ENCODE measurements at places on chromosomes 7 and 10.

- DNase-seq, result no peak
Observed at GRCh38 chr10:71187600-71187999, 24.8 kb upstream of the UNC5B start.

GRCh38 chr10:10222304-10222841, 795.3 kb upstream of the CELF2 start:
- peak; percentile 88 for DNase-seq

GRCh38 chr10:13891128-13892000, 304.6 kb downstream of the PRPF18 start:
- no peak for DNase-seq

DNA sequence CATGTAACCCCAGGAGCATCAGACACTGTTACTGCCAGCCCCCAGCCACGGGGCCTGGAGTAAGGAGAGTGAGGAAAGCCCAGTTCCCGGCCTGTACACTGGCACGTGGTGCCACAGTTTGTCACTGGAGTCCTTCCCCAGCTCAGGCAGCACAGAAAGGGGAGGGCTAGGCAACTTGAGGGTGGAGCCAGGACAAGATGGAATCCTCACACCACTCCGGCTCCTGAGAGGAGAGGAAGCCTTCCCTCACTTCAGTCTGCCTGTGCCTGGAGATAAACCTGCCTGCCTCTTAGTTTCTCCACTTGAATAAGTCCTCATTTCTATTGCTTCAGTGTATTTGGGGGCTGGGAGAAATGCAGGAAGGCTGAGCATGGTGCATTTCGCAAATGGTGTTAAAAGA, 176.0 kb downstream of the KIAA1217 start:
- DNase-seq, result no peak

GRCh38 chr7:95642173-95642572, 45.9 kb upstream of the PDK4 start:
- no peak for DNase-seq

DNA sequence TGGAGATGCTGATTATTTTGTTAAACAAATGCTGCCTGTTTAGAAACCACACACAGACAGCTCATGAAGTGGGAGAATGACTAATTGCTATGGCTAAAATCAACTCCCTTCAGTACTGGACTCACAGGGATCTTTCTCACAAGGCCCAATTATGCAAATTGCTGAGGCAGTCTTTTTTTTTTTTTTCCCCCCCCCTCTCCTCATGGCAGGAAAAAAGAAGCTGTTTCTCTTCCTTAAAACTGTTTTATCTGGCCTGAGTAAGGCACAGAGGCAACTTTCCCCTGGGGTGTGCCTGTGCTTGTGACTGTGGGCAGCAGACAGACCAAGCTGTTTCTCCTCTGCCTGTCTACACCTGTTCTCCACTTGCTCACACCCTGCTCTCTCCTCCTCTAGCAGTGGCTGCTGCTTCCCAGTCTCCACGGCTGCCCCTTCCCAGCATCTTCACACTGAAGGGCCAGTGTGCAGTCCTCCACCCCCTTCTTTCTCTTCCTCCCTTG, 65.4 kb upstream of the STEAP1B start:
- DNase-seq, result peak; percentile 67

GRCh38 chr7:51011710-51012350, 229.1 kb upstream of the GRB10 start:
- no peak for DNase-seq

DNA sequence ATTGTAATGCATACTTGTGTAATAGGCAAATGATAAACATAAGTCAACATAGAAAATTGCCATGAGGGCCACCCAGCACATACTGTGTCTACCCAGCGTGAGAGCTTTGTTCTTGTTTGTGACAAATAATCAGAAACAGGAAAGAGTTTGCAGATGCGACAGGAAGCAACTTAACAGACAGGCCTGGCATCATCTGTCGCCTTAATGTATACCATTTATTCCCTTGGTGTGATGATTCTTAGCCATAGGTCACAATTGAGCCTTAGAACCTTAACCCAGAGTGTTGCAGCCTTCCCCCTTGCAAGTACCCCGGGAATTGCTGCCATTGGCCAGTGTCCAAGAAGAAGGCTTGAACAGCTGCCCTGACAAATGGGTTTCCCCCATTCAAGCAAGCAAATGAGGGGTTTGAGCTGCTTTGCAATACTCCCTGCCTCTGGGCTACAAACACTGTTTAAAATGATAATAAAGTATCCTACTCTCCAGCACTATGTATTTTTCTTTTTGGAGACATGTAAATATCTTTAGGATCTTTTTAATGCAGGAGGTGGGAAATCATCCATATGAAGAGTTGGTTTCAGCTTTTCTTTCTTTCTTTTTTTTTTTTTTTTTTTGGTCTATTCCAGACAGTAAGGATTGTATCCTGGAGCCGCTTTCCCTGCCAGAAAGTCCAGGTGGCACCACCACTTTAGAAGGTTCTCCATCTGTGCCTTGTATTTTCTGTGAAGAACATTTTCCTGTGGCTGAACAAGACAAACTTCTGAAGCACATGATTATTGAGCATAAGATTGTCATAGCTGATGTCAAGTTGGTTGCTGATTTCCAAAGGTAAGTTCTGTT, 80.0 kb downstream of the ZNF277 start:
- peak; percentile 13 for DNase-seq

DNA sequence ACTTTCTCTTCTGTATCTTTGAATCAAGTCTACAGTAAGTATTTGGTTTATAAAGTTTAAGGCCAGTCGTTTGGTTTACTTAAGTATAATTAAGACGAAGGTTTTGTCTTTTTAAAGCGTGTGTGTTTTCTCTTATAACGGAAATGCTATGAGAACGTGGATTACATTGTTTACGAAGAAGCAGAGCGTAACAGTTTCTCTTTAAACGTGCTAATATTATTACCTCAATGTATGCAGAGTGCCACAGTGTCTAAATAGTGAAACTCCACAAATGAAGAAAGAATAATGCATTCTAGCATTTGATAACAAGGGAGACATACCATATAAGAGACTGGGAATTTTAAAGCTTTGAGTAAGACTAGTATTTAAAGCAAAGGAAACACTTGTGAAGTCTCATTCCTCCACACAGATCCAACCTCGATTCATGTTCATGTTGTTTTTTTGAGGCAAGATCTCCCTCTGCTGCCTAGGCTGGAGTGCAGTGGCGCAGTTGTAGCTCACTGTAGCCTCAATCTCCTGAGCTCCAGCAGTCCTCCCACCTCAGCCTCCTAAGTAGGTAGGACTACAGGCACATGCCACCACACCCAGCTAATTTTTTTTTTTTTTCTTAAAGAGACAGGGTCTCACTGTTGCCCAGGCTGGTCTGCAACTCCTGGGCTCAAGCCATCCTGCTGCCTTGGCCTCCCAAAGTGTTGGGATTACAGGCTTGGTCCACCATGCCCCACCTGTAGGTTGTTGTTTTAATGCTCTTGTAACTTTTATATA, 75.1 kb downstream of the ANKRD61 start:
- peak; percentile 34 for DNase-seq

- DNase-seq, result peak; percentile 51
Observed at GRCh38 chr7:82841828-82842227, 320.9 kb downstream of the PCLO start.

GRCh38 chr10:97069576-97070362, 116.0 kb downstream of the SLIT1 start:
- DNase-seq, result no peak

DNA sequence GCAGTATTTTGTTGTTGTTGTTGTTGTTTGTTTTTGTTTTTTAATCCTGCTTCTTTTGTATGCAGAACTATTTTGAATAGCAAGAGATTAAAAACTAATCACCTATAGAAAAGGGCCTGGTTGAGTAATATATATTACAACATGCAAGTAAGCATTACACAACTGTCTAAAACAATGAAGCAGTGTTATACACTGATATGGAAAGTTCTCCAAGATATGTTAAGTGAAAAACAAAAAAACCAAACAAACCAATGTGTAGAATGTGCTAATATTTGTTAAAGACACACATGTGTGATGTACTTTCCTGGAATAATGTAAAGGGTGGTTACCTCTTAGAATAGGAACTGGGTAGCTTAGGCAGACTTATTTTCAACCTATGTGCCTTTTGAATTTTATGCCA, 117.4 kb downstream of the ZNF365 start:
- no peak for DNase-seq

GRCh38 chr10:18268005-18268404, 127.8 kb downstream of the CACNB2 start:
- no peak for DNase-seq

DNA sequence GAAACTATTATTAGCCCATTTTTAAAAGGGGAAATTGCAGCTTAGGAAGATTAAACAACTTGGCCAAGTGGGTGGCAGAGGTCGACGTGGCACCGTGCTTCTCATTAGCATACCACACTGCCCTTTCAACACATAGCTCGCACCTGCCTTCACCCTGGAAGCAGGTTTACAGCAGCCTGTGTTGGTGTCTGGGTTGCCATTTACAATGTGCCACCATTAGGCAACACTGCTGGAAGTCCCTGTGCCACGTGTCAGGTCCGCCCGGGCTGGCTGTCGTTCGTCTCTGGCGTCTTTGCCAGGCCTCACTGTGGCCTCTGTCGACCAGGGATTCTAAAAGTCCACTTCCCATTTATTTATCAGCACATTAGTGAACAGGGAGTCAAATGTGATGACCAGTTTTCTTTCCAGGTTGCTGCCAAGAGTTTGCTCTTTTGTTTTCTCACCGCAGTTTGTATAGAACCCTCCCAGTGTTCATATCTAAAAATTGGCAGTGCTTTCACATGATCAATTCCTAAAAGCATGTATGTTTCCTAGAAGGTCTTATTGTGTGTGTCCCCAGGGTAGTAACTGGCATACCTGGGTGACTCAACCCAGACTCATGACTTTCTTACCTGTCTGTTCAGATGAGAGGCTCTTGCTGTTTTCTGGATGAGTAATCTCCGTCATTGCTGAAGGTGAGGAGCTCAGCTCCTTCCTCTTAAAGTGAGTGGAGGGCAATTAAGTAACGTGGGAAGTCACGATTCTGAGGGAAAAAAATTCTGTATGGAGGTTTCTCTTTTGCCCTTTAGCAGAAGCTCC, 9.2 kb downstream of the INSIG1 start:
- DNase-seq, result no peak

DNA sequence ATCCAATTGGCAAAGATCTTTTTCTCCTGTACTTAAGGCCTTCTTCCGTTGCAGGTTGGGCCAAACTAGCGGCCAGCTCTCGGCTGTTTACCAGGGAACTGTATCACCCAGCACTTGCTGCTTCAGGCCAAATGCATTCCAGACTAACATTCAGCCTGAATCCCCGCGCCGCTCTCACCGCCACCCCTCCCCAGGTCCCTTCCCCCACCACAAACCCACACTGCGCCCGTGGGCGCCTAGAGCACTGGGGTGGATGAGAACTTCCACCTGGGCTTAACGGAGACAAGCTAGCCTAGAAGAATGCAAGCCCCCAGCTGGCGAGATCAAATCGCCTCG, 676 bp downstream of the TCAF1 start:
- DNase-seq, result peak; percentile 36

DNA sequence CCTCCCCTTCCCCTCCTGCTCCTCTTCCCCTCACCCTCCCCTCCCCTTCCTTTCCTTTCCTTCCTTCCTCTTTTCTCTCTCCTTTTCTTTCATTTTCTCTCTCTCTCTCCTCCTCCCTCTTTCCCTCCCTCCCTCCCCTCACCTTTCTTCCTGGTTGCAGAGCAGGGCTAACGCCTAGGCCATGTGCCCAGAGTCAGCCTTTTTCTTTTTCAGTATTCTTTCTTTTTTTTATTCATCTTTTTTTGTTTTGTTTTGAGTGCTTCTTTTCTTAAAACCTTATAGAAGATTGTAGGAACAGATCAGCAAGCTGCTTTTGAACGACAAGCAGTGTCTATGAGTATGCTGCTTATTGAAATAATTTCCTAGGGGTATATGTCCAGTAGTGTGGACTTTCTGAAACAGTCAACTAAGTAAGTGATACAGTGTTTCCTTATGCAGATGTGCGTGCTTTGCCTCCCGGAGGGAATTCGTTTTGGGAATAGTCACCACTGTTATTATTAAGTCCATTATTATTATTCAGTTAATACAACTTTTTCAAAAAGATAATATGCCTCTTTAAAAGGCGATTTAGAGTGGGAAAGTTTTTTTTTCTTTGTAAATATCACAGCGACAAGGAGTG, 219.2 kb downstream of the CAMK1D start:
- no peak for DNase-seq

GRCh38 chr7:135970682-135971365, 6.3 kb downstream of the MTPN start:
- DNase-seq, result no peak

DNA sequence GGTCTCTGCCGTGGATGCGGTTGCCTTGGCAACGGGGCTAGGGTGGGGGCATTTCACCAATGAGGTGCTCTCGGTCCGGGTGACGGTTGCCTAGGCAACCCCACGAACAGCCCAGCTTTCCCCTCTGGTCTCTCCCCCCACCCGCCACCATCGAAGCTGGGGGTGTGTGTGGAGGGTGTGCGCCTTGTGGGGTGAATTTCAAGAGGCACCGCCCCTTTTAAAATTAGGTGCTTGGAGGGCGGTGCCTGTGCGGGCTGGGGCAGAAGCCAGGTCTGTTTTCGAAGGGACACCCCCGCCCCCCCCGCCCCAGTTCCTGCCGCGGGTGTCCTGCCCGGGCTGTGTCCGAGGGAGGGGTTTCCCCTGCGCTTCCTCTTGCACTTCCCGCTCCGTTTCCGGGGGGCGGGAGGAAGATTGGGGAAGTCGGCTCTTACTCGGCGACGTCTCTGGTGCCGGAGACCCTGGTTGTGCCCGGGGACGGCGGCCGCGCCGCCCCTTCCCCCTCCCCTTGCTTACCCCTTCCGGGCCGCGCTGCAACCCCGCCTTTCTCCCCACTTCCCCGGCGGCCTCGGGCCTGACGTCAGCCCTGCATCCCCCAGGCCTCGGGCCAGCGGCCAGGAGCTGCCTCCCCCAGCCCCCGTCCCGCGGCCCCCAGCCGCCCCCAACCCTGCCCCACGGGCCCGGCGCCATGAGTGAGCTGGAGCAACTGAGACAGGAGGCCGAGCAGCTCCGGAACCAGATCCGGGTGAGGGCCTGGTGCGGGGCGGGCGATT, 2.2 kb downstream of the GNB2 start:
- peak; percentile 61 for DNase-seq

DNA sequence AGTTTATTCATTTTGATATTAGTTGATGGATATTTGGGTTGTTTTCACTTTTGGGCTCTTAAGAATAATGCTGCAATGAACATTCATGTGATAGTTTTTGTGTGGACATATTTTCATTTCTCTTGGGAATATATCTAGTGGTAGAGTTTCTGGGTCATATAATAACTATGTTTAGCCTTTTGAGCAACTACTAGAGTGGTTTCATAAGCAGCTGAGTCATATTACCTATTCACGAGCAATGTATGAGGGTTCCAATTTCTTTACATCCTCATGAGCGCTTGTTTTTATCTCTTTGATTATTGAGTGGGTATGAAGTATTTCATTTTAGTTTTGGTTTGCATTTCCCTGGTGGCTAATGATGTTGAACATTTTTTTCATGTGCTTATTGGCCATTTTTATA, 182.6 kb downstream of the PON1 start:
- peak; percentile 57 for DNase-seq
